T-cell (primary cell): ENCODE measurements at places on chromosomes 4 and X.

DNA sequence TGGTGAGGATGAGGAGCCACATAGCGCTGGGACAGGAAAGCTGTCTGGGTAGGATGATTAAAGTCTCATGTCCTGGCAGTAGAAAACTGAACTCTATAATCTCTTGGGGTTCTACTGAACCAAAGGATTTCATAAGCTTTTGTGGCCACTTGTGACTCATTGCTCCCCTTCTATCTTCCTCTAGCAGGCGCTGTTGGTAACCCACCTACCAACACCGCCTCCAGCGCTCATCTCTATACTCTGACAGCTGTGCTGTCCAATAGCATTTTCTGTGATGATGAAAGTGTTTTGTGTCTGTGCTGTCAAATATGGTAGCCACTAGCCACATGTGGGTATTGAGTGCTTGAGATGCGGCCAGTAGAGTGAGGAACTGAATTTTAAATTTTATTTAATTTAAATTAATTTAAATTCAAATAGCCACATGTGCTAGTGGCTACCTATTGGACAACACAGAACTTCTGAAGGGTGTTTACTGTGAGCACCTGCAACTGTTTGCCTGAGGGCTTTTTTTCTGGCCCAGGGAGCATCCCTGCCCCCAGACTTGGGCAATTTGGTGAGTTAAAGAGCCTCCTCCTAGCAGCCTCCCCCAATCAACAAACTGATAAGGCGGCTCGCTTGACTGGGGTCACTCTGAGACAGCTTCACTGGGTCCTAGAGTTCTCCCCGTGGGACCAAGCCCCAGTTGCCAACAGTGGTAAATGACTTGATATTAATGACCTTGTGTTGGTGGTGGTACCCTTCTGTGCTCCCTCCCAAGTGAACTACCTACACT lies 169.2 kb upstream of the ATP6AP2 start:
- DNase-seq = no peak

DNA sequence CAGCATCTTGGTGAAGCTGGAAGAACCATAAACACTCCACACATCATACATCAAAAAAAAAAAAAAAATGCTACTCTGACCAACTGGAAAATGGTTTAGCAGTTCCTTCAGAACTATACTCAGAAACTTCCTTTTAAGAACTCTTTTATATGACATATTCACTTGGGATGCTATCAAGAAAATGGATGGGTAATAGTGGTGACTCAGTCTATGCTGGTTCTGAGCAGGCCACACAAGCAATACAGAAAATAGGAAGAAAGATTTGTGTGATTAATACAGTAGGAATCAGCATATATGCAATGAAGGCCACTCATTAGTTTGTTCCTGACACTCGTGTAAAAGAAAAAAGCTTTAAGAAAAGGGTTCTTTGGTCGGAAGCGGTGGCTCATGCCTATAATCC lies 123.5 kb upstream of the FAT4 start:
- no peak for DNase-seq

DNA sequence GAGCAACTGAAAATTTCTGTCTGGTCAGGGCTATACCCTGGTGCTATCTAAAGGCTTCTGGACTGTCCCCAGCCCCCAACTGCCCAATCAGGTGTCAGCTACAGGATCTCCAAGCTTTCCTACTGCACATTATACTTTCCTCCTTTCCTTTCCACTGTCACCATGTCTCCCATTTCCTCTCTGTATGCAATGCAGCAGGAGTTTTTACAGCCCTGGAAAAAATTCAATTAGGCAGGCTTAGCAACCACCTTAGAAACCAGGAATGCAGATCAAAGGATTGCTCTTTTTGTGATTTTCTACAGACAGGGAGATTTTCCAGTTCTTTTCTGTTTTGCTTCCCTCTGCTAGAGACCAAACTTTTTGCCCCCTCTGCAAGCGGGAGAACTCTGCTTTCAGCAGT lies 6.0 kb upstream of the NAF1 start:
- no peak for DNase-seq

DNA sequence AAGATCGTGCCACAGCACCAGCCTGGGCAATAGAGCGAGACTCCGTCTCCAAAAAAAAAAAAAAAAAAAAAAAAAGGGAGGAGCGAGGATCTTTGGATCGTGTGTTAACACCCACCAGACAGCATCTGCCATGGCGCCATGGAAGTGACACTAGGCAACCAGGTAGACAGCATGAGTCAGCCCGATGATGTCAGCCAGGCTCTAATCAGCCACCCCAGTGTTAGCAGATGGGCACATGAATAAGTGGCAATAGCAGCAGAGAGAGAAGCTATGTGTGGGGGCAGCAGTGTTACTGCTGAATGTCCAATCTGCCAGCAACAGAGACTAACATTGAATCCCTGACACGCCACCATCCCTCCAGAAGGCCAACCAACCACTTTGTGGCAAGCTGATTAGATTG lies 6.6 kb downstream of the SYN1 start:
- no peak for DNase-seq

GRCh38 chr4:172083272-172083671 lies 270.1 kb downstream of the GALNTL6 start:
- DNase-seq = no peak

GRCh38 chr4:76301775-76302162 lies 4.8 kb upstream of the STBD1 start:
- DNase-seq = no peak

DNA sequence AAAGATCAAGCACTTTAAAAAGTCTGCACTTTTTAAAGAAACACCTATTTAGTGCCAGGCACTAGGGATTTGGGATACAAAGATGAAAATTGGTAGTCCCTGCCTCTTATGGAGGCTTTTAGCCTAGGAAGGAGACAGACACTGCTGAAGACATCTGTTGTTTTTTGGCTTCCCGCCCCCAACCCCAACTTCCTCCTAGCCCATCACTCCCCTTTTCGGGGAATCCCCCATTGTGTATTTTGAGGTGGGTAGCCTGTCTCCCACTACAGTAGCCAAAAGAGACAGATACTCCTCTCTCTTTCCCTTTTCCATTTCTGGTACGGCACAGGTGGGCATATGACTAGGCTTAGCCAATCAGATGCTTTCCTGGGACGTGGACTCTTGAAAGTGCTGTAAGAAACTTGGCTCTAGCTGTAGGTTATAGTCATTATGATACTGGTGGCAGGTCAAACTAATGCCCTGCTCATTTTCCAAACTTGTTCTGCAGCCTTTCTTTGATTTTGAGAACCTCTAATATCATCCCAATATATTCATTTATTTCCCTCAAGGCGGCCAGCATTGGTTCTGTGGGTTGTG lies 194.6 kb upstream of the RBPJ start:
- DNase-seq = no peak

DNA sequence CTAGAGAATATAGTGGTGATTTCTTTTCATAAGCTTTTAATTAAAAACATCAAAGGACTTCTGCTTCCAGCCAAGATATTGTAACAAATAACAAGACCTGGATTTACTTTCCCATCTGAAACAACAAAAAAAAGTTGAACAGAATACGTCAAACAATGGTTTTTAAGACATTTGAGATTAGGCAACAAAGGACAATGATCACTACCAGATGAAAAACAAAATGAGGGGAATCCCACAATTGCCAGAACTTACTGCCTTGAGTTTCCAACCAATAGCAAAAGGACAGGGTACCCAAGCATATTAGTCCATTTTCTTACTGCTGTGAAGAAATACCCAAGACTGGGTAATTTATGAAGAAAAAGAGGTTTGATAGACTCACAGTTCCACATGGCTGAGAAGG lies 341.4 kb upstream of the INTU start:
- no peak for DNase-seq

DNA sequence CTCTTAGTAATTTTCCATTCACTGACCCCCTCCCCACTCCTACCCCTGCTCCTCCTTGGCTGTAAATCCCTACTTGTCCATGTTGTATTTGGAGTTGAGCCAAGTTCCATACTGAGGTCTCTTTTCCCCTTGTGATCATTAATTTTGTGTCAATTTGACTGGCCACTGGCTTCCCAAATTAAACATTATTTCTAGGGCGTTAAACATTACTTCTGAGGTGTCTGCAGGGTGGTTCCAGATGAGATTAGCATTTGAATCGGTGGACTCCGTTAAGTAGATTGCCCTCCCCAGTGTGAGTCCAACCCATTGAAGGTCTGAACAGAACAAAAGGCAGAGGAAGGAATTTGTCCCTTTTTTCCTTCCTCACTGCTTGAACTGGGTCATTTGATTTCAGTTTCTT lies 25.7 kb downstream of the SLC39A8 start:
- DNase-seq = no peak

DNA sequence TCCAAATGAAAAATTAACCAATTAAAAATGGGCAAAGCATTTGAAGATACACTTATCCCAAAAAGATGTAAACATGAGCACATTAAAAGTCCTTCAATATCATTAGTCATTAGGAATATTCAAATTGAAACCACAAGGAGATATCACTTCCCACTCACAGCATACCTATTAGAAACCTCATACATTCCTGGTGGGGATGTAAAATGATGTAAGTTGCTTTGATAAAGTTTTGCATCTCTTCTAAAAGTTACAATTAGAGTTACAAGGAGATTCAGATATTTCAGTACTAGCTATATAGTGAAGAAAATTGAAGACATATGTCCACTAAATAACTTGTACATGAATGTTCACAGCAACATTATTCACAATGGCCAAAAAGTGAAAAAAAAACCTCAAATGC lies 1109.3 kb upstream of the LCORL start:
- DNase-seq = no peak

- no peak for DNase-seq
These were observed 6.7 kb downstream of the NRK start for GRCh38 chrX:105829011-105829410.

DNA sequence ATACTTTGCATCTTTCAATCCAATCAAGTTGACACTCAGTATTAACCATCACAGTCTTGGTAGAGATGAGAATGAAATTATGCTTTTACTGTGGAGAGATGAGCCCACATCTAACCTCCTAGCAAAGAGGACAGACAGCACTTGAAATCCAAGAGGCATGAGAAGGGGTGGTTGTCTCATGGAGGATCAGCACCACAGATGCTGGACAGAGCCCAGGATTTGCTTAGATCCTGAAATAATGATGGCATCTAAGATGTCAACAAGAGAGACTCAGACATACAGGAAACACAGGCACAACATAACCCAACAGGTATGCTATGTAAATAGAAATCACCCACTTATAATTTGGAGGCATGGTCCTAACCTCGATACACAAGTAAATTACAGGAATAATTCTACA lies 74.3 kb upstream of the VCX2 start:
- DNase-seq = no peak

DNA sequence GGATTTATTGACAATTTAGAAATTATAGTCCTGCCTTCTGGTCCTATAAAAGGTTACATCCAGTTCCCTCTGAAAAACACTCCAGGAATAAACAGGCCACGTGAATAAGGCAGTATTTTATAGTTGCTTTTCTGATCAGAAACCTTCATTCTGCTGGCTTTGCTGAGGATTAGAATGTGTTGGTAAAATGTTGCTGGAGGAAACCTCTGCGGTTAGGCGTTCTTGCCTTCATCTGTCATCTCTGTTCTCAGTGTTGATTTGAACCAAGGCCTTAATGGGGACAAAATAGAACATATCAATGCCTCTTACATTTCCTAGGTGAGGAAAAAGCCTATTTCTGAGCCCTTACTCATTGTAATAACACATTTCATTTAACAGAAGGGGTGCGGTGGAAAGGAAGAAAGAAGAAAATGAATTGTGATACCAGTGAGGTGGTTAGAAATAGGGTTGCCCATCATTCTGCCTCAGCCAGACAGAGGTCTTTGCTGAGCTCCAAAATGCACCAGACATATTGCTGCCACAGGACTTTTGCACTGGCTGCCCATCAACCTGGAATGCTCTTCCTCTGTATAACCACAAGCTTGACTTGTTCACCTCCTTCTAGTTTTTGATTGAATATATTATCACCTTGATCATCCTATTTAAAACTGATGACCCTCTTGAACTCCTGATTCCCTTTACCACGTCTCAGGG lies 18.0 kb upstream of the SPARCL1 start:
- no peak for DNase-seq

- DNase-seq = no peak
These were observed 5.2 kb downstream of the UGDH start for GRCh38 chr4:39522068-39522467.

DNA sequence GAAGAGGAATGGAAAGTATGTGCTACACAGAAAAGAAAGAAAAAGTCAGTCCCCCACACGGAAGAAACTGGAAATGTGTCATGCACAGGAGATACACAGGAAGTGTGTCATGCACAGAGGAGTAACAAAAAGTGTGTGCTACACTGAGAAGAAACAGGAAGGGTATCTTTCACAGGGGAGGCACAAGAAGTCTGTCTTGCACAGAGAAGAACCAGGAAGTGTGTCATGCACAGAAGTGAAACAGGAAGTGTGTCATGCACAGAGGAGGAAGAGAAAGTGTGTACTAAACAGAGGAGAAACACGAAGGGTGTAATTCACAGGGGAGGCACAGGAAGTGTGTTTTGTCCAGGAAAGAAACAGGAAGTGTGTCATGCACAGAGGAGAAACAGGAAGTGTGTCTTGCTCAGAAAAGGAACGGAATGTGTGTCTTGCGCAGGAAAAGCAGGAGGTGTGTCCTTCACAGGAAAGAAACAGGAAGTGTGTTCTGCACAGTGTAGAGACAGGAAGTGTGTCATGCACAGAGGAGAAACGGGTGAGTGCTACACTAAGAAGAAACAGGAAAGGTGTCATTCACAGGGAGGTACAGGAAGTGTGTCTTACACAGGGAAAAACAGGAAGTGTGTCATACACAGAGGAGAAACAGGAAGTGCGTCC lies 527.2 kb upstream of the PRKX start:
- no peak for DNase-seq

DNA sequence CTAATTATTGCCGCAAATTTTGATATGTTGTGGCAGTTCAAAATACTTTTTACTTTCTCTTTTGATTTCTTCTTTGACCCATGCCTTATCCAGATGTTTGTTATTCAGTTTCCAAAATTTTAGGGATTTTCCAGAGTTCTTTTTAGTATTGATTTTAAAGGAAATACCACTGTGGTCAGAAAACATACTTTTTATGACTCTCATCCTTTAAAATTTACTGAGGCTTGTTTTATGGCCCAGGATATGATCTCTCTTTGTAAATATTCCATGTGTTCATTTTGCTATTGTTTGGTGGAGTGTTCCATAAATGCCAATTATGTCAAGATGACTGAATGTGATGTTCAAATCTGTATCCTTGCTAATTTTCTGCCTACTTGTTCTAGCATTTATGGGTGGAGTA lies 272.3 kb upstream of the DIPK2B start:
- DNase-seq = no peak

GRCh38 chr4:85125688-85126087 lies 159.2 kb upstream of the WDFY3 start:
- DNase-seq = no peak

DNA sequence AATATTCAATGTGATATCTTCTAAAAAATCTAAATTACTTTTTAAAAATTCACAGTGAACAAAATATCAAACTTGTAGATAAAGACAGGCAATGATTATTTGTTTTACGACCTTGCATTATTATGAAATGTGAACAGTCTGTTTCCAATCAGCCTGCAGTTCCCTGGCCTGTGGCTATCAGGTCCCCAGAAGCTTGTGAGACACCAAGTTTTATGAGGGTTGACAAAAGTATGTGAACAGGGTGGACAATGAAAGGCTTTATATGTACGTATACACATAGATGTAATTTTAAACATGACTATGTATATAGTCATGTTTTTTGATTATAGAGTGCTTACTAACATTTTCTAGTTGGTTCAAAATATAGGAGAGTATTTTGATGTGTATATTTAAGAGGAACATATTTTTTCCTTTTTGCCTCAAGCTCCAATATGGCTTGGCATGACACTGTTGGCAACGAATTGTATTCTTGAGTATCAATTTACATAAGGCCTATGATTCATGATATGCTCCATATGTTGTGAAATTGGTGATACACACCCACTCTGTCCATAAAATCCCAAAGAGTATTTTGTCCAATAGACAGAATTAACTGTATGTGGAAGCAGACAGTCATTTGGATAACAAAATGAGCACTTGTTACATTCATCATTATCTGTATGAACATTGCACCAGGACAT lies 55.7 kb downstream of the BTC start:
- no peak for DNase-seq
